ENCODE measurements at places on chromosomes 3 and 15. TPM values are rescaled to one million over a fixed set of nuclear protein-coding genes. Genes with fewer than 3 reads are reported as not detected.

Gene EPHA3
- 1.5 TPM for total RNA-seq

Gene ECE2
- total RNA-seq = not detected

Gene SUCLG2
- 157 TPM for total RNA-seq

Gene LAMB2
- 172 TPM for total RNA-seq

Gene DUOX2
- total RNA-seq = 0.10 TPM

Gene LSG1
- total RNA-seq = 13.3 TPM

Gene SMCO1
- total RNA-seq = not detected
